ENCODE measurements at places on chromosomes 16 and 17. TPM values are rescaled to one million over a fixed set of nuclear protein-coding genes. Genes with fewer than 3 reads are reported as not detected.

NOXO1 gene
- total RNA-seq: 2.7 TPM

TBC1D3H gene
- total RNA-seq: not detected

MEFV gene
- total RNA-seq: 0.52 TPM

SEC14L5 gene
- 0.49 TPM for total RNA-seq

HOXB3 gene
- 17.2 TPM for total RNA-seq

SHCBP1 gene
- total RNA-seq: 0.92 TPM

TSNAXIP1 gene
- total RNA-seq: 4.1 TPM

VAT1L gene
- 12.2 TPM for total RNA-seq

UTS2R gene
- total RNA-seq: not detected

SCIMP gene
- 4.9 TPM for total RNA-seq

LCMT1 gene
- total RNA-seq: 31.0 TPM

GAST gene
- total RNA-seq: not detected

MSLN gene
- 53.1 TPM for total RNA-seq

CD300E gene
- total RNA-seq: 0.35 TPM

KRT12 gene
- not detected for total RNA-seq

FAAP100 gene
- total RNA-seq: 37.0 TPM

PDILT gene
- total RNA-seq: not detected

CCL2 gene
- 32.0 TPM for total RNA-seq

NLRC3 gene
- 4.0 TPM for total RNA-seq

TSR3 gene
- 51.2 TPM for total RNA-seq

DNAJC7 gene
- total RNA-seq: 69.8 TPM

C17orf50 gene
- not detected for total RNA-seq

SOST gene
- total RNA-seq: not detected

CD19 gene
- 1.4 TPM for total RNA-seq

SHBG gene
- 0.89 TPM for total RNA-seq

CRYBA1 gene
- total RNA-seq: not detected

NGFR gene
- total RNA-seq: 10.3 TPM

VMO1 gene
- total RNA-seq: 3.9 TPM

CLEC3A gene
- 3.5 TPM for total RNA-seq

BRD7 gene
- 59.1 TPM for total RNA-seq

RTN4RL1 gene
- total RNA-seq: 9.3 TPM
